ENCODE measurements at places on chromosomes 5 and 9.

DNA sequence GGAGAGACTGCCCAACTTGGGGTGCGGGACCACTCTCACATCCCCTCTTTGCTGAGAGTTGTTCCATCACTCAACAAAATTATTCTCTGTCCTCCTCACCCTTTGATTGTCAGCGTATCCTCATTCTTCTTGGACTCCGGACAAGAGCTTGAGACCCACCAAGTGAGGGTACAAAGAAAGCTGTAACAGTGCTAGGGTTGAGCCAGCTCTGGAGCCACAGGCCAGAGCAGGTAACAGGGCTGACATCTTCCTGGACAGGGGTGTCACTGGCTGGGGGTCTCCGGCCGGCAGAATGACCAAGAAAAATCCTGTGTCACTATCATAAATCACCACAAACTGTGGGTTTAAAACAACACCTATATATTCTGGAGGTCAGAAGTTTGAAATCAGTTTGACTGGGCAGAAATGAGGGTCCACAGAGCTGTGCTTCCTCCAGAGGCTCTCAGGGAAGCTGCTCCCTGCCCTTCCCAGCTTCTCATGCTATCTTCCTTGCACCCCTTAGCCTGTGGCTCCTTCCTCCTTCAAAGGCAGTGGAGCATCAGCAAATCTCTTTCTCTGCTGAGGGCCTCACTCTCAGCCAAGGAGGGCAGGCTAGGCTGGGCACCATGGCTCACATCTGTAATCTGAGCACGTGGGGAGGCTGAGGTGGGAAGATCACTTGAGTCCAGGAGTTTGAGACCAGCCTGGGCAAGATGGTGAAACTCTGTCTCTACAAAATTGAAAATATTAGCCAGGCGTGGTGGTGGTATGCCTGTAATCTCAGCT is 4.1 kb upstream of the BBLN start:
- no peak for DNase-seq

DNA sequence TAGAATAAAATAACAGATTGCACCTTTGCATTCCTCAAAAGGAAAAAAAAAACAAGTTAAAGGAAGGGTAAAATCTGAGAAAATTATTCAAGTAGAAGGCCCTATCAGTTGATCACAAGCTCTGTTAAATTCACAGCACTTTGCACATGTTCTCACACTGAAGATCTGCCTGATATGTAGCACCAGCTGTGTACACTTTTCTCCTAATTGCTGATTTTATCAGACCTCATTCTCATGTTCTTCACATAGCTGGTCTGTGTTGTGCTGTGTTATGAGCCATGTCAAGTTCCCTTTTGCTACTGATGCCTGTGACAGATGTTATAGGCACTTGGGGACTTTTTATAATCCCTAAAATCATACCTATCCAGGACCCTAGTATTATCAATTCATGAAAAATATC is 390.4 kb upstream of the PRR16 start:
- no peak for DNase-seq

DNA sequence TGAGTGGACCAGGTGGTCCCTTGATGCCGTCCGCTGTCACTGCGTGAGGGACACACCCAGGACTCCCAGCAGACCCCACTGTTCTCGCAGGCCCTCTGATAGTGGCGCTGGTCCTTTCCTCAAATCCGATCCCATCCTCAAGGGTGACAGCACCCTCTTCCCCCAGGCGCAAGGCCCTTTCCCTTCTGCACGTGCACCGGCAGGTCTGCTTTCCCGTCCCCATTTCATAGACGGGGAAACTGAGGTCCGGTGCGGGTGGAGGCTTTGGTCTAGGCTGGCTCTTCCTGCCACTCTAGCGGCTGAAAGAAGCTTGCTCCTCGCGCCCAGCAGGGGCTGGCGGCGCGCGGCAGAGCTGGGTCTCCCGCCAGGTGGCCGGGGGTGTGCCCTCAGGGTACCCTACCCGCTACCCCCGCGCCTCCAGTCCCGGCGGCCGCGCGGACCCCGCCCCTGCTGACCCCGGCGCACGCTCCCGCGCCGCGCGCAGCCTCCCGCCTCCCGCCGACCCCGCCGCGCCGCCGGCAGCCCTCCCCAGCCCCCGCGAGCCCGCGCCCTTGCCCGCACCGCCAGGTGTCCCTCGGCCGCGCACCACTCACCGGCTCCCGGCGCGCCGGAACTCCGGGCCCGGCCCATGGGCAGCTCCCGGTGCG is 453 bp downstream of the RASGEF1C start:
- DNase-seq, result no peak

DNA sequence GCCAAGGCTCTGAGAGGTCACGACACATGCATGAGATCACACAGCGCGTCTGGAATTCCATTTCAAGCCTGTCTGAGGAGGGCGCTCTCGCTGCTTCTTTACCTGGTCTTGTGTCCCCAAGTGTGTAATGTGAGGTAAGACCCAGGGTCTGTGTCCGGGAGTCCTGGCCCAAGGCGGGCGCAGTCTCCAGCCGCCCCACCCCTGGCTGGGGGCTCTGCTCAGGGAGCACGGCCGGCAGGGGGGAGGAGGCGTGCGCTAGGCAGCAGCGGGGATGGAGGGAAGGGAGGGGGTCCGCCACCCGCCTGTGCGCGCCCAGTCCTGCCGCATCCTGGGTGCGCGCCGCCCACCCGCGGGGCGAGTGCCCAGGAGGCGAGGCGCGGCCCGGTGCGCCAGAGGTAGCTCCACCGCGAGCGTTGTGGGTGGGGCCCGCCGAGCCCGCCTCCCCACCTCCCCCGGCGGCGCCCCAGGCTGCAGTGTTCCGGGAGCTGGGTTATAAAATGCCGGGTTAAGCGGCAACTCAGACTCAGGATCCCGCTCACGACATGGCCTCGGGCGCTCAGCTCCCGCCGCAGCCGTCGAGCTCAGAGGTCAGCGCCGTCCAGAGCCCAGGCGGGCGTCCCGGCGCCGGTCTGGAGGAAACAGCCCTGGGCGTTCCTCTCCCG is at the start of gene CCNI2:
TSS of gene CCNI2 (plus strand) at position 473 of the 662 bp plus-strand sequence. CDS start at position 543, 70 bp downstream.
- DNase-seq, result no peak

DNA sequence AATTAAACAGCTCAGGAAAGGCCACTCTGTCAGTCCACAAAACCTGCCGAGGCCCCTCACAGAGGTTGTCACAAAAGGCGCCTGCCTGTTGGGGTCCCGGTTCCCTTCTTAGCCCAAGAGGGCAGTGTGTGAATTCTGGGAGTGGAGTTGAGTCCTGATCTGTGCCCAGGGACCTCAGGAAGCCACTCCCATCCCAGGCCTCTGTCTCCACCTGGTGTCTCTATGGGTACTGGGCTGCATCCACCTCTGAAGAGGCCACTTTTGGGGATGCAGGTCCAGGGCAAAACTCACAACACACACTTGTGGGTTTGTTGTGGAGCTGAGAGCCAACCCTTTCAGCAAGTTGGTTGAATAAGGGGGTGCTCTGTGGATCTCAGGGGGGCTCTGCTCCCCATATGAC is 74.3 kb upstream of the STXBP1 start:
- DNase-seq, result no peak

DNA sequence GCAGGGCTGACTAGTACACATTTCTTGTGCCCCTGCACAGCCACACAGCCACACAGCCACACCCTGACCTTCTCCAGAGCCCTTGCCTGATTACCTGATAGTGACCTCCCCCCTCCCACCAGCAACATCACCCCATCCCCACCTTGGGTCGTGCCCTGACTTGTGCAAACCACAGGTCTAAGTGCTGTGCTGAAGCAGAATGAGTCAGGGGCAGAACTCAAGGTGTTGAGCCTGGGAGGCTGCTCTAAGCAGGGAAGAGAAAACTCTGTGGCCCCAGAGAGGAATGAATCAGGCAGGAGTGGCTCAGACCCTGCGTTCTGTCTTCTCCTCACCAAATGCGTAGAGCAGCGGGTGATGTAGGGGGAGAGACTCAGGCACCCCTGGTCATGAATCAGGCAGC is 24.3 kb upstream of the FAT2 start:
- DNase-seq, result no peak

GRCh38 chr5:126508962-126509279 is 85.7 kb downstream of the GRAMD2B start:
- no peak for DNase-seq

GRCh38 chr5:172543484-172544298 is 89.4 kb upstream of the SH3PXD2B start:
- DNase-seq, result no peak

GRCh38 chr9:70784456-70784855 is 337.0 kb downstream of the TRPM3 start:
- no peak for DNase-seq

DNA sequence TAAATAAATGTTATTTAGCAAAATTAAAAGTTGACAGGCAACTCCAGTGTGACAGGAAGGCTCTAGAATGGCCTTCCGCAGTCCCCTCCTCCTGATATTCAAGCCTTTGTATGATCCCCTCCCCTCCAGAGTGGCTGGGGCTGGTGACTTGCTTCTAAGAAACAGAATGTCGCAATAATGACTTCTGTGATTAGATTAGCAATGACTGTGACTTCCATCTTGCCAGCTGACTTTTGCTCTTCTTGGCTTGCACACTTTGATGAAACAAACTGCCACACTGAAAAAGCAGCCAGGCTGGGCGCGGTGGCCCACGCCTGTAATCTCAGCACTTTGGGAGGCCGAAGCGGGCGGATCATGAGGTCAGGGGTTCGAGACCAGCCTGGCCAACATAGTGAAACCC is 106.5 kb upstream of the LARP1 start:
- DNase-seq, result no peak

GRCh38 chr5:60101573-60101972 is 208.0 kb upstream of the PDE4D start:
- DNase-seq, result peak; percentile 4

- no peak for DNase-seq
Observed at GRCh38 chr9:9938432-9938831, 674.4 kb downstream of the PTPRD start.

DNA sequence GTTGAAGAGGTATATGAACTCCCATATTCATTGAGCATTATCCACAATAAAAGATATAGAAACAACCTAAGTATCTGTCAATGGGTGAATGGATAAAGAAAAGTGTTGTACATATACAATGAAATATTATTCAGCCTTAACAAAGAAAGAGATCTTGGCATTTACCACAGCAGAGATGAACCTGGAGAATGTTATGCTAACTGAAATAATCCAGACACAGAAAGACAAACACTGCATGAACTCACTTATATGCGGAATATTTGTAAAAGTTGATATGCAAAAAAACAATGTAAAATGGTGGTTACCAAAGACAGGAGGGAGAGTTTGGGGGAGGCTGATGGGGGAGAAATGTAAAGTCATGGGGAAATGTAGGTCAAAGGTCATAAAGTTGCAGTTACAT is 278.7 kb downstream of the ZNF608 start:
- no peak for DNase-seq

DNA sequence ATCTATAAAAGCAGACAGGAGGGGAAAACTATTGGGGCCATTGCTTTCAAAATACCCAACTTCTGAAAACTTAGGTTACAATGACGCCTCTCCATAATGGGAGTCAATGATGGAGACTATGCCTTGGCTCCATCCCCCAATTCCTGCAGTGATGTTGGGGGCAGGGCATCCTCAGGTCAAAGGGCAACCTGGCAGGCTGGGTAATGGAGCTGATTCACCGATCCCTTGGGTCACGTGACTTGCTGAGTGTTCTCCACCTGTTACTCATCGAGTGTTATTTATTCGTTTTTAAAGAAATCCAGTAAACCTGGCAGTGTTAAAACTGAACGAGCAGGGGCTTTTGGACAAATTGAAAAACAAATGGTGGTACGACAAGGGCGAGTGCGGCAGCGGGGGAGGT is 244.4 kb downstream of the FAM114A2 start:
- DNase-seq, result no peak

DNA sequence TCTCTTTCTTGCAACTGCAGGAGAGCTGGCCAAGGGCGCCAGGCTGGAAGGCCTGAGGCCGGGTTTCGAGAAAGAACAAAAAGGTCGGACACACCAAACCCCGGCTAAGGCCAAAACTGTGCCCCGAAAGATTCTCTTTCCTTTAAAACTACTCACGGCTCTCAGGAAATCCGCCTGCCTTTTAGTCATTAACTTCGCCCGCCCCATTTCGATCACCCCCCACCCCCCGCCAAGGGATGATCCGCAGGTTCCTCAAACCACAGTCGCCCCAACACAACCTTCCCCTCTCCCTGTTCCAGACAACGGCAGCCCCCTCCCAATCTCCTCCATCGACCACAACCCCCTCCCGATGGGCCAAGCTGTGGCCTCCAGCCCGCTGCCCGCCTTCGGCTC is 536 bp downstream of the FEM1C start:
- no peak for DNase-seq

DNA sequence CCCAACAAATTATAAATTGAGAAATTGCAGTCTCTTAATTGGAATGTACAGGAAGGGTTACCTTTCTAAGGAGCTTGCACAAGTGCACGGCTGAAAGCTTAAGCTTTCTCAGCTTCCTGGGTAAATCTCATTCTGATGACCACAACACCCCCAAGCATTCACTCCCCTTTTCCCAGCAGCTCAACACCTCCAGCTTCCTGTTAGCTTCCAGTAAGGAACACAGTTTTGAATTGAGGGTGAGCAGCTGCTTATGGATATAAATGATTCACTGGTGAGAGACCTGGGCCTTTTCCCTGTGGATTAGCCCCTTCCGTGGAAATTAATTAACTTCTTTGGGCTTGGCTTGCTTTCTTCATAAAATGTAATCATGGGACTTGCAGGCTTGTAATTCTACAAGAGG is 101.2 kb downstream of the SLC28A3 start:
- DNase-seq, result no peak

DNA sequence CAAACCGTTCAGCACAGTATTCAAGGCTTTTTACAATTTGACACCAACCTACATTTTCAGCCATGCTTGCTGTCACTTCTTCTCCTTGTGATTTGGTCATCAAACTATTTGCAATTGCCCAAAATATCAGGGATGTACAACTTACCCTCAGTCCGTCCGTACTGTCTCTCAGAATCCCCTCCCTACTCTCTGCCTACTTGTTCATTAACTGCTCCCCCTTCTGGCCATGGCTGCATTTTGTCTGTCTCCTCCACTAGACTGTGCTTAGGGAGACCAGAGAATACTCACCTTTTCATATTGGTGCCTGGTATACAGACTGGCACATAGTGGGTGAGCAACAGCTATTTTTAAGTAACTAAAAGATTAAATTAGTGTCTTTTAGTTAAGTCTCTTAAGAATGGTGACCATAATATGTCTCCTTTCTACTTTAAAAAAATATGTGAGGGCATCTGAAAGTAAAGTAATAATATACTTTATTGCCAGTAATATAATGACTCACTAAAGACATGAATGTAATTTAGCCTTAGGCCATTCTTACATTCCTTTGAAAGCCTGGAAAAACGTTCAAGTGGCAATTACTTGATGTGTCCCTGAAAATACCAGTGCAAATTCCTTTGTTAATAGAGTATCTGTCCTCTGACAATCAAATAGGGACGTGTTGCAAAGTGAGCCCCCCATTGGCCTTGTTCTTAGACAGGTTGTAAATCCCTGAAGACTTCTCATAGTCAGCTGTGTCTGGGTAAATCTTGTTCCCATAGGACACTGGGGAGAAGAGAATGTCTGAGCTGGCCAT is 27.8 kb downstream of the PRLR start:
- peak; percentile 19 for DNase-seq

- no peak for DNase-seq
Observed at GRCh38 chr5:151905557-151905961, 19.1 kb downstream of the GLRA1 start.

DNA sequence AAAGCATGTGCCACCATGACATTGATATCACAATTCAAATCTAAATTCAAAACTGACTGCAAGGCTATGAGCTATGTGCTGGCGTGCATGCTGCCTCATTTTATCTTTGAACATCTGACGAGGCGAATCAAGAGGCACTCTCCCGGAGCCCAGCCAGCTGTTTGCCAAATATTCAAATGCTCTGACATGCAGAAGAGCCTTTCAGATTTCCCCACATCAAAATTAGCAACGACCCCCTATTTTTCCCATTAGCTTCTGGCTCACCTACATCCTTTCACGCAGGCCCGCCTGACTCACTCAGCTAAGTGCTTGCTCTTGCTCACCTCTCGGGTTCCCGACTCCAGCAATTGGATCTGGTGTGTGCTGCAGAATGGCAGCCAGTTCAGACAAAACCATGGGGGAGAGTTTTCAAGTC is 159.0 kb downstream of the NR2F1-AS1 start:
- DNase-seq, result no peak
